ENCODE measurements at places on chromosomes 5 and 9.

DNA sequence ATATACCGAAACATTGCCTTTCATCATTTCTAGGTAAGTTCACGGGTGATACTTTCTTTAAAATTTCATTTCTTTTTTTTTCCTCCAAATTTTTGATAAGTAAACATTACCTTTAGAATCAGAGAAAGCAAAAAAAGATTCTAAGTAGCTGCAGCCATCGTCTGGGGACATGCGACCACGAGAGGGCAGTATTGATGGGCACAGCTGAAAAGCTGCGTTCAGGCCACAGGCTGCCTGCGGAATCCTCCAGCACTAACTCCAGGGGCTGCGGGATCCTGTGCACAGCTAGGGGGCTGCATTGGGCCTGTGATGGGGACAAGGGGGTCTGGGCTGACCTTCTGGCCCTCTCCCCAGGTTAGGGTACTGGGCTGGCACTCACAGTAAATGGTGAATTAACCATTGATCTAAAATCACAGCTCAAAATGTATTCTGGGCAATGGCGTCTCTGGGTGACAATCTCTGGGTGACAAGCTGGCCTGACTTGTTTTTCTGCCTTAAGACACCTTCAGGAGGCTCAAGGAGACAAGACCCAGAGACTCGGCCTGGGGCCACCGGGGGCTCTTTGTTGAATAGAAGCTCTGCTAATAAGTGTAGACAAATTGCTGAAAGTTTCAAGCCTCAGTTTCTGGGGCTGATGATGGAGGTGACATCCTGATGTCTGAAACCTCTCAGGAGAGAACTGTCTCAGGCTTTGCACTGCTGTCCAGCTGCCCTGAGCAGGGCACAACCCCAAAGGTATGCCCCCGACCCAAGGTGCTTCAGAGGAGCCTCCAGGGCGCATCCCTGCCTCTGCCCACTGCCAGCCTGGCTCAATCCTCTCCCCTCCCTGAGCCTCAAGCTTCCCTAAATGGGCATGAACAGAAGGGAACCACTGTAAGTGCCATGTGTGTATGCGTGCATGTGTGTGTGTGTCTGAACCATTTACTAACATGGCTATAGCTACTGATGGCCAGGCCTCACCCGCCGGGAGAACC lies 44.3 kb upstream of the SARDH start:
- peak; percentile 30 for DNase-seq

GRCh38 chr9:105205787-105206495 lies 38.5 kb upstream of the SLC44A1 start:
- DNase-seq: no peak

GRCh38 chr9:133009906-133010582 lies 20.8 kb upstream of the GTF3C5 start:
- no peak for DNase-seq

DNA sequence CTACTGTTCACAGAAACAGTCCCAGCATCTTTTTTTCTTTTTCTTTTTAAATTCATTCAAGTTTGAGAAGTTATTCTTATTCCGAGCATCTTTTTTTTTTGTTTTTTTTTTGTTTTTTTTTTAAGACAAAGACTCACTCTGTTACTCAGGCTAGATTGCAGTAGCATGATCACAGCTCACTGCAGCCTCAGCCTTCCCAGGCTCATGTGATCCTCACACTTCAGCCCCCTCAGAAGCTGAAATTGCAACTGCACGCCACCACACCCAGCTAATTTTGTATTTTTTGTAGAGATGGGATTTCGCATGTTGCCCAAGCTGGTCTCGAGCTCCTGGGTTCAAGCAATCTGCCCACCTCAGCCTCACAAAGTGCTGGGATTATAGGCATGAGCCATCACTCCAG lies 36.4 kb upstream of the CHD1 start:
- no peak for DNase-seq

- no peak for DNase-seq
These were observed 46.0 kb downstream of the ADAMTS19 start for GRCh38 chr5:129506086-129506485.

DNA sequence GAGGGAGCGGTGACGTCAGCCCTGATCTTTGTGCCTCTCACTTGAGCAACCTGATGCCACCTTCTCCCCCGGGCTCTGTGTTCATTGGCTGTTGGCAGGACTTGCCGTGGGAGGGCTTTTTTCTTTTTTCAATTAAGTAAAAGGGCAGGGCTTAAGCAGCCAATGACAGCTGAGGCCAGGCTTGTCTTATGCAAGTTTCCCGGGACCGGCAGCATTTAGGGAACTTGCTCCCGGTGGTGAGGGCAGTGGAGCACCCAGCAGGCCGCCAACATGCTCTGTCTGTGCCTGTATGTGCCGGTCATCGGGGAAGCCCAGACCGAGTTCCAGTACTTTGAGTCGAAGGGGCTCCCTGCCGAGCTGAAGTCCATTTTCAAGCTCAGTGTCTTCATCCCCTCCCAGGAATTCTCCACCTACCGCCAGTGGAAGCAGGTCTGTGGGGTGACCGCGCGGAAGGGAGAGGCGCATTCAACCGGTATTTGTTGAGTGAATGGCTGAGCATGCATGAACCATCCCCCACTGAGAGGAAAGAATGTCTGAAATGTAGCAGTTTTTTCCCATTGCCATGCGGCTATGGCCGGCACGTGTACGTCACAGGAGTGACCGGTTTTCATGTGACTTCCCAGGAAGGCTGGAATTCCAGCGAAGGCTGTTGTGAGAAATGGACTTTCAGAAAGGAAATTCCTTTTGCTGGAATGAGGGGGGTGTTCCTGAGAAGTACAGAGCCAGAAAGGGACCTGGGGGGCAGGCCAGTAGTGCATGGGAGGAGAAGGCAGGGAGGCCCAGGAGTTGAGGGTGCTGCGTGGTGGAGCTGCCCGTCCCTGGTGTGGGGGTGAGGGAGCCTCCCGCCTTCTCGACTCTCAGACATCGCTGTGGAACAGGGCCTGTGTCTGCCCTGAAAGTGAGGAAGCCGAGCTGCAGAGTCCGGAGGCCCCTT lies 29.0 kb downstream of the PTGES2 start:
- DNase-seq: peak; percentile 69

- DNase-seq: peak; percentile 38
These were observed at the start of gene SARDH for GRCh38 chr9:133737774-133738639. TSS of gene SARDH (minus strand) at chr9:133738352. CDS start at chr9:133734173, 4,179 bp downstream.

- no peak for DNase-seq
These were observed 54.1 kb upstream of the CDKN2AIPNL start for GRCh38 chr5:134465816-134466240.

Data from NCI-H1092 (cell line).